ENCODE measurements at places on chromosomes 2 and 18.

GRCh38 chr2:108171657-108172056, 68.1 kb upstream of the SULT1C3 start:
- no peak for DNase-seq

DNA sequence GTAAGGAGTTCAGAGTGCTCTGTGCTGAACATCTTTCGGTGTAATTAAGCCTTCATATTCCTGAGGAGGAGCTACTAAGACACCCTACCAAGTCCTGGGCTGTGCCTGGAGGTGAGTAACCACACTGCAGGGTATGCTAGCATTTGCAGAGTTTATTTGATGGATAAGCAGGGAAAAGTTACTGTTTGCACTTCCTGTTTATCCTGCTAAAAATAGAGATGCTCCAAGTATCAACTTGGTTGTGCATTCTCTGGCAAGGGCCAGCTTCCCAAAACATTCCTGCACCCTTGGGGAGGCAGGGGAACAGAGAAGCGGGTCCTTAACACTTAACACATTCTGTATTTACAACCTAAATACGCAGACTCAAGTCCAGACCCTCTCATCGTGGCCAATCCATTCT, 49.8 kb downstream of the PARD6G start:
- no peak for DNase-seq

DNA sequence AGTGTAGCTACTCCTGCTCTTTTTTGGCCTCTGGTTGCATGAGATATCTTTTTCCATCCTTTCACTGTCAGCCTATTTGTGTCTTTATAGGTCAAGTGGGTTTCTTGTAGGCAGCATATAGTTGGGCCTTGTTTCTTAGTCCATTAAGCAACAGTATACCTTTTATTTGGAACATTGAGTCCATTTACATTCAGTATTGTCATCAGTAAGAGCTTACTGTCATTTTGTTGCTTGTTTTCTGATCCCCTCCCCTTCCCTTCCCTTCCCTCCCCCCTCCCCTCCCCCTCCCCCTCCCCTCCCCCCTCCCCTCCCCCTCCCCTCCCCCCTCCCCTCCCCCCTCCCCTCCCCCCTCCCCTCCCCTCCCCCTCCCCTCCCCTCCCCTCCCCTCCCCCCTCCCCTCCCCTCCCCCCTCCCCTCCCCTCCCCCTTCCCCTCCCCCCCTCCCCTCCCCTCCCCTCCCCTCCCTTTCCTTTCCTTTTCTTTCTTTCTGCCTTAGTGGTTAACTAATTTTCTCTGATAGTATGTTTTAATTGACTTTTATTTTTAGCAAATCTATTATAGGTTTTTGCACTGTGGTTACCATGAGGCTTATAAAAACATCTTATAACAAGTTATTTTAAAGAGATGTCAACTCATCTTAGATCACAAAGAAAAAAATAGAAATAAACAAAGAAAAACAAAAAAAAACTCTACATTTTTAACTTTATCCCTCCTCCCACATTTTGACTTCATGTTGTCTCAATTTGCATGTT, 13.2 kb upstream of the DCDC2C start:
- no peak for DNase-seq

DNA sequence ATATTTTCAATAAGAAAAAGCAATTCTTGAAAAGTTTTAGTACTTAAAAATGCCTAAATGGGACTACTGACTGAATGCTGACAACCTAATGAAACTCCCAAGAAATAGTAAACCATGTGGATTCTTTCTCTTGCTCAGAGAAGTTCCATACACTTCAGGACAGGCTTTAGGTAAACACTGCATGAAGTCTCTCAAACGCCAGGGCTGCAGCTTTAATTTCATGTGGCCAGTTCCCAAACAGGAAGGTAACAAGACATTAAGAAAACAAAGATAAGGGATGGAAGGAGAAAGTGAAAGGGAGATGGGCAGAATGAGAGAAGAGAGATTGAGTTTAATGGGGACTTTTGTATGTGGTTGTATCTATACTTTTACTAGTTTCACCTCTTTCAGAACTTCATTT, 734.7 kb upstream of the PKDCC start:
- DNase-seq, result no peak

DNA sequence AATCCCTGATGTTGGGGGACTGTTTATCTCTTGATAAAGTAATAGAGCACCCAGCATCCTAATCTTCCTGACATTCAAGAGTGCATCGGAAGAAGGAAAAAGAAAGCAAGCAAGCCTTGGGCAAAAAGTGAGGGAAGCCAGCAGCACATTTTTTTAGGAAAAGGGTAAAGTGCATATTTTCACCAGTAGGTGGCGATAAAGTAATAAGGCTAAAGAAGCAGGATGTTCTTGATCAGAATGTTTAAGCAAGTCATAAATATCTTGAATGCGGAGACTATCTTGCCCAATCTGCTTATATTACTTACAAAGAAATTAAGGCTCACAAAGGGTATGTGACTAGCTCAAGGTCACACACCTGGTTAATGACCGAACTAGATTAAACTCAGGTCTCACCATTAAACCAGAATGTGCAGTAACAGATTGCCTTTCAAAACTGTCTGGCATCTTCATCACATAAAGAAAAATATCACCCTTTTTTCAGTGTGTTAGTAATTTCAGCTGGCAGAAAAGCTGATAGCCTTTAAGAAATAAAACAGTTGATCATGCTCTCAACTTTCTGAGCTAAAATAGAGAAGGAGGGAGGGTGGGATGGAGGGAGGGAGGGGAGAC, 83.8 kb downstream of the VIT start:
- DNase-seq, result peak; percentile 52

- DNase-seq, result no peak
Measured at GRCh38 chr18:76370686-76371085, 124.4 kb downstream of the ZNF516 start.

GRCh38 chr18:58466636-58467205, 162.2 kb downstream of the ALPK2 start:
- no peak for DNase-seq

GRCh38 chr2:50648041-50648700, 383.8 kb downstream of the NRXN1 start:
- DNase-seq, result no peak

GRCh38 chr2:88188748-88189147, 18.6 kb downstream of the THNSL2 start:
- no peak for DNase-seq

- DNase-seq, result no peak
Measured at GRCh38 chr2:66069937-66070720, 364.8 kb upstream of the MEIS1 start.

- DNase-seq, result no peak
Measured at GRCh38 chr2:28347596-28347995, 45.1 kb upstream of the FOSL2 start.

- no peak for DNase-seq
Measured at GRCh38 chr2:119086327-119086726, 72.2 kb downstream of the C1QL2 start.

GRCh38 chr18:56977309-56977708, 169.6 kb upstream of the BOD1L2 start:
- DNase-seq, result no peak
